Activated CD4-positive, alpha-beta T cell treated with anti-CD3 and anti-CD28 coated beads, Interleukin-2, amount 50 U/mL, for 1 hour (primary cell): ENCODE measurements at places on chromosomes 7 and 10.

DNA sequence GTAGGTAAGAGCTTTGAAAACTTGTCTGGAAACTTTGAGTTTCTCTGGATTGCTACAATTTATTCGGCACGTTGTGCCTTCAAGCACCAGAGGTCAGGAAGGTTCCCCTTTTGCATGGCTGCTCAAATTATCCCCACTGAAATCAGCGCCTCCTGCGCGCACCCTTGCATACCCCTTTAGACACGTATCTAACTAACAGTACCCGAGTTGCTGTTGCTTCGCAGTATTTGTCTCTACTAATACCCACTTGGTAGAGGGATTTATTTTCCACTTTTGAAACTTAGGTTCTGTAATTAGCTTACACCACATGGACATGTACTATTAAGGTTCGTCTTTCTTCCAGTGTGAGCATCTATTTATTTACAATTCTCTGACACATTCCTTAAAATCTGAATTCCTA, 1.6 kb downstream of the MEOX2 start:
- DNase-seq, result no peak

DNA sequence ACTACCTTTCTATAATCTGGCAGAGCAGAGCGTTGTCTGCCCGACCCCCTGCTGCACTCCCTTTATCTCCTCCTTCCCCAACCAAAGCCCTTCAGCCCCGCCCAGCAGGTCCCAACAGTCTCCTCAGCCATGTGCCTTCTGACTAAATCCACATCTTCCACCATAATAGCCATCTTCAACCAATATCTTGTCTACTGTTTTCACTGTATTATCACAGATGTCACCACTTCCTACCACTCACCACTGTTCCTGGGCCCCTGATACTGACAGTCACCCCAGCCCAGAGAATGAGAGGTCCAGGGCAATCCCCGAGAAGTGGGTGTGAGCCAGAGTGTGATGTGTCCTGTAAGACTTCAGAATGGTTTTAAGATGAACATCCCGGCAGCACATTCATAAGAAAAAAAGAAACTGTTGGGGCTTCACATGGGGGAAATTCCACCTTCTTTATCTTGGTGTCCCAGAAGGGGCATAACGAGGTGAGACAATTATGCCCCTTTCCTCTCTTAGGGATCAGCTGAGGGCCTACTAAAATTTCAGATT, 25.3 kb downstream of the CCDC6 start:
- DNase-seq, result no peak

GRCh38 chr7:82202107-82202506, 241.5 kb downstream of the CACNA2D1 start:
- no peak for DNase-seq

GRCh38 chr7:157499121-157499834, 162.5 kb downstream of the DNAJB6 start:
- no peak for DNase-seq

DNA sequence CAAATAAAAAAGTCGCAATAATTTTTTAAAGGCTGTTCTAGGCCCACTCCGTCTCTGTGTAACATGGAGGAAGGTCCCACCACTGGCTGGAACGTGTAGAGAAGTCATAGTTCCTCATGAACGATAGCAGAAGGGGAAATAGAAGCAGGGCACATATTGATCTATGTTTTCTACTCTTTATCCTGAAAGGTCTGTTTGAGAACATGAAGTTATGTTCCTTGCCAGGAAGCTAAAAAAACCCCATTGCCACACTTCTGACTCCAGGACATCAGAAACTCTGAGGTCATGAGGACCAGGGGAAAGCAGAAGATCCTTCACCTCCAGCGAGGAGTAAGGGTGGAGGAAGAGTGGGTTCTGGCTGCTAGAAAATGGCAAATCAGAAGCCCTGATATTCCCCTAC, 10.8 kb downstream of the ANKRD22 start:
- no peak for DNase-seq

- no peak for DNase-seq
Observed at GRCh38 chr10:105188737-105189462, 547.8 kb downstream of the SORCS3 start.

- no peak for DNase-seq
Observed at GRCh38 chr10:17910125-17910789, 41.5 kb upstream of the SLC39A12 start.

- no peak for DNase-seq
Observed at GRCh38 chr7:100627238-100627549, 14.2 kb downstream of the TFR2 start.

GRCh38 chr10:46273506-46274477, 13.0 kb upstream of the ANTXRL start:
- DNase-seq, result no peak

DNA sequence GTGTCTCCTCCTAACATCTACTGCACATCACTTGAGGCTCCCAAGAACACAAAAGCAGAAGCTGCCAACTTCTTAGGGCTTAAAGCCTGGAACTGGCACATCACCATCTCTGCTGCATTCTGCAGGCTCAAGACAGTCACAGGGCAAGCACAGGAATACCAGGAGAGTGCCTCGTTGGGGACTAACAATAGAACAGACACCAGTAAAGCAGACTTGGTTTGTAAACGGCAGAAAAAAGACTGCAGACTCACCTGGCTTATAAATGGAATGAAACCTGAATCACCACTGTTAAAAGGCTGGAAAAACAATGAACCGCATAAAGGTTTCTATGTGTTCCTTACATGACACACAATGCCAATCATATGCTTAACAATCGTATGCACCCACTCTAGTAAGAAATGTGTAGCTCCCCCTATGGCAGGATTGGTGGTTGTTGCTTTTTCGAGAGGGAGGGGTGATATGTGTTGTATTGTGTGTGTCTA, 12.8 kb downstream of the RHEB start:
- DNase-seq, result no peak

DNA sequence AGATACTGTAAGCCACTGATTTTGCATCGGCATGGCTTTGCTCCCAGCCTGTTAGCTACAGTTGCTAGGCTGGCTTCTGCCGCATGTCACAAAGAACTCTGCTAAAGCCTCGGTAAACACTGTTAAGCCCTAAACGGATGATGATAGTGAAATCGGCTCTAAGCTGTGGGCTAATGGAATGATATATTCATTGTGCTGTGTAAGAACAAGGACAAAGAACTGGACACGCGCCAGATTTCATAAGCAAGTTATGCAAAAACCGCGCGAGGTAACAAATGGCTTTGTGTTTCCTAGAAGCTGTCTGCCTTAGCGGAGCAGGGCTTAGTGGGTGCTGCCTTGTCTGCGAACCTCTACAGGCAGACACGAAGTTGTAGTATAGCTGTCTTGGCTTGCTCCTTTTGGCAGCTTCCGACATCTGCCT, 331.3 kb upstream of the COBL start:
- DNase-seq, result no peak

DNA sequence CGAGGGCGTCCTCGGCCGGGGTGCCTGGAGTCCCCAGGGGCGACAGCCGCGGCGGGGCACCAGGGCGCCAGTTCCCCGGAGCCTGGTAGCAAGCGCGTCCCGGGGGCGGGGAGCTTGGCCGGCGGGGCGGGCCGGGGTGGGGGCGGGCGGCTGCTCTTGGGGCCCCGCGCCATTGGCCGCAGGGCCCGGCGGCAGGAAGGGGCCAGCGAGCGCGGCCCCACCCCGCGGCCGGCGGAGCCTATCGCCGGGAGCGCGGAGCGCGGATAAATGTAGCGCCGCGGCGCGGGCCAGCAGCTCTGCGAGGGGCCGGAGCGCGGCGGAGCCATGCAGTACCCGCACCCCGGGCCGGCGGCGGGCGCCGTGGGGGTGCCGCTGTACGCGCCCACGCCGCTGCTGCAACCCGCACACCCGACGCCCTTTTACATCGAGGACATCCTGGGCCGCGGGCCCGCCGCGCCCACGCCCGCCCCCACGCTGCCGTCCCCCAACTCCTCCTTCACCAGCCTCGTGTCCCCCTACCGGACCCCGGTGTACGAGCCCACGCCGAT, at the start of gene HHEX:
TSS of gene HHEX (plus strand) at position 293 of the 548 bp plus-strand sequence. CDS start at position 325, 32 bp downstream.
- peak; percentile 16 for DNase-seq

GRCh38 chr10:42623929-42624328, 14.4 kb downstream of the ZNF33B start:
- DNase-seq, result no peak

GRCh38 chr10:114332301-114333192, 71.8 kb downstream of the AFAP1L2 start:
- no peak for DNase-seq

GRCh38 chr7:139232904-139233303, 1.9 kb downstream of the UBN2 start:
- no peak for DNase-seq

DNA sequence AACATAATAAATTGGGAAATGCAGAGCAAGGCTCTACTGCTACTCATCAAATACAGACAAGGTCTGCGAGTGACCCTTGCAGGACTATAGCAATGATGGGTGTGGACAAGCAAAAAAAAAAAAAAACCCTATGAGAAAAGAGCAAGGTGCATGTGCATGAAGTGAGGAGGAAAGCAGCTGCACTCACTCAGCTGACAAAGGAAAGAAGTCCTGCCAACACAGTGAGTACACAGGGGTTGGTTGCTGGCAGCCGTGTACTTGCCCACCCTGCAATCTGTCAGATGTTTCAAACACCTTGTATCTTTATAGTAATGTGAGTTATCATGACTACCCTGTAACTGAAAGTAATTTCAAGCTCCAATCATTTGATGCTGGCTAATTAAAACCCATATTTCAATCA, 20.5 kb downstream of the CHCHD3 start:
- no peak for DNase-seq

GRCh38 chr7:128878226-128879105, 15.8 kb downstream of the ATP6V1F start:
- no peak for DNase-seq

GRCh38 chr7:31466036-31466435, 47.9 kb upstream of the ITPRID1 start:
- DNase-seq, result no peak

GRCh38 chr10:6648894-6649720, 69.0 kb upstream of the PRKCQ start:
- no peak for DNase-seq

- no peak for DNase-seq
Observed at GRCh38 chr7:28792858-28793257, 165.3 kb downstream of the TRIL start.

GRCh38 chr7:81691199-81691821, 78.5 kb downstream of the HGF start:
- DNase-seq, result no peak

DNA sequence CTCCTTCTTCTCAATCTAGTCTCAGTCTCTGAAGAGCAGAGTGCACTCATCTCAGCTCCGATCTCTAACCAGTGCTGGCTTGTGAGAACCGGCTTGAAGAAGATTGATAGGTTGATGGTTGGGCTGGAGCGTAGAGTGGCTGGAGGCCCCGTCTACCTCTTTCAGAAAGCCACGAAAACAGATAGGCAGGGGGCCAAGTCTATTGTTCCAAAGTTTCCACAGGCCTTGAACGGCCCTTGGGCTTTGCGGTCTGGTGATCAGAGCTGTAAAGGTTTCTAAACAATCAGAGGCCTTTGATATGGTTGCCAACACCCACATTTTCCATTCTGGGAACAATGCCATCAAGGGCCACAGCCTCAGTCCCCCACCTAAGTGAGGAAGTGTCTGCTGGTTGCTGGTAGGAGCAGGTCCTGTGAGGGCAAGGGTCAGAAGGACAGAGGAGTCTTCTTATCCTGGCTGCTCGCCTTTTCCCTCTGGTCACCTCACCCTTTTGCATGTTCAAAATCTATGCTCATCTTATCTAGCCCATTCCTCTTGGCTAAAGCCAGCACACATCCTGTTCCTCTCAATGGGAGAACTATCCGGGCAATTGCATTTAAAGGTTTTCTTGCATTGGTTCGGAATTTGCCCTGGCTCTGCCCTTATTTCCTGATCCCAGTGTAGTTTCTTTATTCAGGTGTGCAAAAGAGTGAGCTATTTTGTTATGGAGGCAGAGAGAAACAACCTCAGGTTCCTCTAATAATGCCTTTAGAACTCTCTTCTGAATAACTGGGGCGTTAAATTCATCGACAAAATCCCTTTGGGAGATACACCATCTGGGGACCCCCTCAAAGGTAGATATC, 70.3 kb upstream of the KMT2E start:
- DNase-seq, result peak; percentile 70

- no peak for DNase-seq
Observed at GRCh38 chr10:98431016-98431415, 15.7 kb downstream of the HPS1 start.

DNA sequence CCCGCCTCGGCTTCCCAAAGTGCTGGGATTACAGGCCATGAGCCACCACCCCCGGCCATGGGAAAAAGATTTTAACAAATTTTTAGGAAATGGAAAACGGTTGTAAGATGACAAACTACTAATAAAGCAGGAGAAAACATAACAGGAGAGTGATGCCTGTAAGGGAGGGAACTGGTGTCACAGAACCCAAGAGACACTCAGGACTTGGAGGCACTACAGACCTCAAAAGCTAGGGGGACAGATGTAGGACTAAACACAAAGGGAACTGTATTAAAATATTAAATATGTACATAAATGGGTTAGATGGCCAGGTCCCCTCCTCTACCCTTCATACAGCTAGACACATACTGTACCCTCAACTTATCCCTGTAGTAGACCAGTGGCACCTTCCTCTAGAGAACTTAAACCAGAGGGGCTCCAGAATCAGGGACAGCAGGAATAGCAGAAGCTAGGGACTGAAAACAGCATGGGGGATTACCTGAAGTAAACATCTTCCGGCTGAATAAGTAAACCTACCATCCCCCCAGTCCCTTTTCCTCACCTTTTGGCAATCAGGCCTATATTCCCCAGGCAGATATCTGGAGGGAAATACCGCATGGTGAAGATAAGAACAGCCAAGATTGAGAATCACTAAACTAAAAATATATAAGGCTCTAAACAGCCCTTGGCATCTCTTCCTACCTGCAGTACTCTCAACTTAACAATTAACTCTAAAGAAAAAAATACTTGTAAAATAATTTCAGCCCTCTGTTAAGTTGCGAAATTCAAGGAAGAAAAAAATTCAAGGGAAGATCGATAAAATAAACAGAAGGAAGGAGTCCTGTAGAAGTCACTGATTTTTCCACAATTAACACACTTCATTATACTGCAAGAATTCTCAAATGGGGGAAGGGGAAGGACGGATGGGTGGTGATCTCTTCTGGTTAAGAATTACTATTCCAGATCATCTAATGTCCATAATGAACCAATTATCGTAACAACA, 15.5 kb downstream of the TM9SF3 start:
- no peak for DNase-seq

DNA sequence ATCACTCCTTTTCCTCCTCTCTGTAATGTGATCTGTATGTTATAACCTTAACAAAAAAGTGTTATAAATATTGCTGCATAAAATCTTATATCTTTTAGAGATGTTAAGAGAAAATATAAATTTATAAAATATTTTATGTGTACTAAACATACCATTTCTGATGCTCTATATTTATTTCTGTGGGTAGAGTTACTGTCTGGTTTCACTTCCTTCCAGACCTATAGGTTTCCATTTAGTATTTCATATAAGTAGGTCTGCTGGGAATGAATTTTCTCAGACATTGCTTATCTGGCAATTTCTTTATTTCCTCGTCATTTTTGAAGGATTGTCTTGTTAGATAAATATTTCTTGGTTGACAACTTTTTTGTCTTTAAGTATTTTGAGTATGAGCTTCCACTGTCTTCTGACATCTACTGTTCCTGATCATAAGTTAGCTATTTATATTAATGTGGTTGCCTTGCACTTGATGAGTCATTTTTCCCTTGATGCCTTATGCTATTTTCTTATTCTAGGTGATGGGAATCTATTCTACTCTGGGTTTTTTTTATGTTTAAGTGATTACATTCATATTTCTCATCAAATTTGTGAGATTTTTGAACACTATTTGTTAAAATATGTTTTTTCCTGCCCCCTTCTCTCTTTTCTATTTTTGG, 11.2 kb upstream of the THSD7A start:
- DNase-seq, result no peak

GRCh38 chr7:29019896-29020295, 61.8 kb upstream of the TRIL start:
- no peak for DNase-seq

- no peak for DNase-seq
Observed at GRCh38 chr7:78254726-78255055, 456.1 kb downstream of the PHTF2 start.
